ENCODE measurements at places on chromosomes 16 and 17.

DNA sequence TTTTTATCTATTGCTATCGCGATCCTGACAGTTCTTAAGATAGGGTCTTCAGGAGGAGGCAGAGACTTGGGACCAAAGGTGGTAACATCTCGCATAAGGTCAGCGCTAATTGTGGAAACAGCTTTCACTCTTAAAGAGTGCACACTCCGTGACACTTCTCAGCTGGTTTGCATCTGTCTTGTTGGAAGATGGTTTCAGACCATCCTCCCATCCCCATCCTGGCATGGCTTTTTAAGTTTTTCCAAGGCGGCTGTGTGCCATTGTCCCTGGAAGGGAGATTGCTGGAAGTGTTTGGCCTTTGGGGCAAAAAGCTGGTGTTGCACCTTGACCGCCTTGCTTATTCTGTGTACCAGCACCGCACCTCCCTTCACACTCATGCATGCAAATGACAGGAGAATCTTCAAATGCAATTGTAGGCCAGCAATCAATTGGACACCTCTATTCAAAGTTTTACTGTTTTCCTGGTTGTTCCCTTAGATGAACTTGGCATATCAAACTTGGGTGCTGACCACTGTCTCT is 1.5 kb downstream of the SOCS7 start:
- DNase-seq = no peak

DNA sequence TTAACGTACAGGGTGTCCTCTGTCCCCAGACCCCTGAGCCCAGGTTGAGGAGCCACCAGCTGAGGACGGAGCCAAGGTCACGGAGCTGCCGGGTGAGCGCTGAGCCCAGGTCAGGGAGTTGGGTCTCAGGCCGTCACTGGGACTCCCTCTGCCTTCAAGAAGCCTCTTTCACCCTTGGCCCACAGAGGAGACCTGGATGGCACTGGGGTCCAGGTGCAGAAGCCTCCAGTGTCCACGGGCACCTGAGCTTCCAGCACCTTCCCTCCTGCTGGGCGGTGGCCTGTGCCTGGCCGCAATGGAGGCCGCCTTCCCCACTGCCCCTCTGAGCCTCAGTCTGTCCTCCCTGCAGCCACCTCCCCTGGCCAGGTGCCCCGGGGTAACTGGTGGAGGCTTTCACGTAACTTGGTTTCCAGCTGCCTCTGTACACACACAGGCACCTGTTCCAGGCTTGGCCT is 31.6 kb upstream of the CDH15 start:
- no peak for DNase-seq

- DNase-seq = no peak
Observed at GRCh38 chr17:16419929-16420271, 4.5 kb downstream of the TRPV2 start.

GRCh38 chr16:86306811-86307513 is 203.4 kb upstream of the FOXF1 start:
- DNase-seq = no peak
